ENCODE measurements at places on chromosomes 2 and 18.

DNA sequence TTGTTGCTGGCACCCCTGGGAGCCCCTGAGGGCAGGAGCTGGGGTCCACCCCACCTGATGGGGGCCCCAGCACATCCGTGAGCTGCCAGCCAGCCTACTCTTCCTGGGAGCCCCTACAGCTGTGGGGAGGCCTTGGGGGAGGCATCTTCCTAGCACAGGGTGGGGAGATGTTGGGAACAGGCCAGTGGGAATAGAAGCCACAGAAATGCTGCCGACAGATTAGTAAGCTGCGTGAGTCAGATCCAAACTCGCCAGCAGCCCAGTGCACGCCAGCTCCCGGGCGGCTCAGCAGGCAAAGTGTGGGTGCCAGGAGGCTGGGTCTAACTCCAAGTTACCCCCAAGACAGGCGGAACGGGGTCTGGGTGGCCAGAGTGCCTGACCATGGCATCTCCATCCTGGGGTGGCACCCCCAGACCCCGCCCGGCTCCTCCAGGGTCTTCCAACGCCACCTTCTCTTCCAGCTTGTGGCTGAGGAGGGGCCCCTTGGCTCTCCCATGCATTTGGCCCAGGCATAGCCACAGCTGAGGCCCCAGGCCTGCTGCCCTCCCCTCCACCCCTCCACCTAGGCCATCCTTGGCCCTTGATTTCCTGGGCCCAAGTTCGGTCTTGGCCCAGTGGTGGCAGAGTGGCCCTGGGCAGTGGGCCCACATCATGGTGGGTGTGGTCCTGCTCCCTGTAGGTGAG, 15.3 kb downstream of the CROCC2 start:
- DNase-seq: peak; percentile 3

- no peak for DNase-seq
These were observed 175.8 kb upstream of the PIEZO2 start for GRCh38 chr18:11324956-11325882.

- DNase-seq: no peak
These were observed 32.9 kb downstream of the STEAP3 start for GRCh38 chr2:119256582-119256921.

- no peak for DNase-seq
These were observed 469.7 kb upstream of the FANCL start for GRCh38 chr2:58710795-58711279.

Data from pancreas (tissue), 10 donors.